Panc1 (cell line): ENCODE measurements at places on chromosomes 6 and 20. TPM values are rescaled to one million over a fixed set of nuclear protein-coding genes. Genes with fewer than 3 reads are reported as not detected.
A peak's percentile ranks its signal among the peaks of the same experiment; 100 is the strongest.

ZNF165 gene
- total RNA-seq, result 4.2 TPM

SLC52A3 gene
- total RNA-seq, result 6.4 TPM

- no peak for DNase-seq
These were observed 49.7 kb downstream of the BCAS4 start for GRCh38 chr20:50844430-50845100.

- peak; percentile 41 for DNase-seq
These were observed 2.5 kb upstream of the BHLHE23 start for GRCh38 chr20:63009045-63009961.

GRCh38 chr6:118396969-118397368 lies 151.1 kb upstream of the PLN start:
- no peak for DNase-seq

DNA sequence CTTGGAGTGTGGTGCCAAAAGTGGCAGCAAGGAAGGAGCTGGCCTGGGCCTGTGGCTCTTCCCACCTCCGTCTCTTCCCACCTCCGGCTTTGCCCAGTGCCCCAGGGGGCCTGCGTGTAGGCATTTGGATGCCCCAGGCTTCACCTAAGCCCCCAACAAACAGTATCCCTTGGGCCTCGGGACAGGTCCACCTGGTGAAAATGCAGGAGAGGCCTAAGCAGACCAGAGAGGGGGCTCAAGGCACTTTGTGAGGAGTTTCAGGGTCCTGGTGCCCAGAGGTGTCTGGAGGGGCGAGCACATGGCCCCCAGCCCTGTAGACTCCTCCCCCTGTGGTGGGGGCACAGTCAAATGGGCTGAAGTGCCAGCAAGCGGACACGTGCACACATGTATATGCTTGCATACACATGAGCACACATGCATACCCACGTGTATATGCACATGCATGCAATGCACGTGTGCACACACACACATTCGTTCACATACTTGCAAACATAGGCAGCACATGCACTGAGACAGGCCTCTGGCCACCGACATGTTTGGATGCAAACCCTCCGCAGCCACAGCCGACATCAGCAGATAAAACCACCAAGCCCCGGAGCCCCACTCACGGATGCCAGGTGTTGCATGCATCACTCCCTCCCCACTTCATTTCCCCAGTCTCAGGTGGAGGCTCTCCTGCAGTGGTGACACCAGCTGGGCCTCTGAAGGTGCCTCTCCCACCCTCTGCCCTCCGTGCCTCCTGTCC lies 124.5 kb downstream of the TAF4 start:
- DNase-seq, result no peak
